Right renal cortex interstitium (tissue), 3 donors: ENCODE measurements at places on chromosomes 3 and 15.

DNA sequence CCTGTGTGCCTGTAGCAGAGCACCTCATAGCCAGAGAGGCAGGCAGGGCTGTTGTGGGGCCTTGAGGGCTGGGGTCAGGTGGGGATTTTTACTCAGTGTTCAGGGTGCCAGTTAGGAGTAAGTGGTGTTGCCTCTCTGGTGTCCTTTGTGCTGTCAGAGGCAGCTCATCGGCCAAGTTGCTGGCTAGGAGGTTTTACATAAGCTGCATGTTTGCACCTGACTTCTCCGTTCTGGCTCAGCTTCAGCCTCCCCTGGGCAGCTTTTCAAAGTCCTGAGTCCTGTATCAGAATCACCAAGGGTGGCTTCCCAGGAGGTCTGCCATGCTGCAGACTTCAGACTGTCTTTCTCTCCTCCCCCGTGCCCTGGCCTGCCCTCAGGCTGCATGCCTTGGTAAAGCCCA is 242.6 kb upstream of the TPM1 start:
- DNase-seq = no peak

DNA sequence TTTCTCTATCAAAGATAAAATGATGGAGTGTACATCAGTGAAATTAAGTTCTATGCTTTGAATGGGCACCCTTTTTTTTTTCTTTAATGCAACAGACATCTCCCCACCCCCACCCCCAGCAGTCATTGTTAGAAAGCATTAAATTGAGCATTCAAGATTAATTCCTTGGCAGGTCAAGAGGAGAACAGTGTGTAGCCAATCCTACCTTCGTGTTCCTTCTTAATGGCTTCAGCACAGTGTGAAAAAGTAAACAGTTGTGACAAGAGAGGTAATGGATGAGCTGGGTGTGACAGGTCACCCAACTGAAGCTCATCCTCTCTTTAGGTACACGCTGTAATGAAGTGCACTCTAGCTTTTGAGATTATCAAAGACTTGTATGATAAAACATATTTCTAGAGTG is 198.5 kb upstream of the RARB start:
- DNase-seq = no peak

DNA sequence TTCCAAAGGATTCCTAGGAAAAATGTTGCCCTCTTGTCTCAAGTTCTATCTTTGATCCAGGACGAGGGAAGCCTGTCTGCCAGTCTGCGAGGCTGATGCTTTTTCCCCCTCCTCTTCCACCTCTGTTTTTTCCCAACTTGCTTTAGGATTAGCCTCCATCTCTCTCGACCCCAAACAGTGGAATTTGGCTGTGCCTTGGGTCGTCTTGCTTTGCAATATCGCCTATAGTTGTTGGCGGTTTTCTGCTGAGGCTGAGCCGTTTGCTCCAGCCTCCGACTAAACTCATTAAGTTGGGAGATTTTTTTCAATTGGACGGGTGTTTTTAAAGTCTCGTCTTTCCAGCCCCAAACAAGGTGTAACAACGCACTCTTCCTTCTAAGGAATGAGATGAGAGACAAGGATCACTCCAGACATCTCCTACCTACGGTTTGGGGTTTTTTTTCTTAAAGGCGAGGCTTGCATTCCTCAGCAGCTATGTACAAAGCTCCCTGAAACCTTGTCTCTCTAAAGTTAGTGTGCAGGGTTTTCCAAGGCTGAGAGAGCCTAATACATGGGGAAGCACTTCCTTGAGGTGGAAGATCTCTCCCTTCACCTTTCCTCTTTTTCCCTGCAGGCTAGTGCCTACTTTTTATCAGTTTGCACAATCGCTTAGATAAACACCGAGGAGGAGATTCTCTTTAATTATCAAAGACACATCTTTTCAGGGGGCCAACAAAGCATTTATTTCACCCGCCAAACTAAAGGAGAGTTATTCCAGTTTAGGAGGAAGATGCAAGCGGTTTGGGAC is 4.8 kb upstream of the NR2F2 start:
- DNase-seq = peak; percentile 57

DNA sequence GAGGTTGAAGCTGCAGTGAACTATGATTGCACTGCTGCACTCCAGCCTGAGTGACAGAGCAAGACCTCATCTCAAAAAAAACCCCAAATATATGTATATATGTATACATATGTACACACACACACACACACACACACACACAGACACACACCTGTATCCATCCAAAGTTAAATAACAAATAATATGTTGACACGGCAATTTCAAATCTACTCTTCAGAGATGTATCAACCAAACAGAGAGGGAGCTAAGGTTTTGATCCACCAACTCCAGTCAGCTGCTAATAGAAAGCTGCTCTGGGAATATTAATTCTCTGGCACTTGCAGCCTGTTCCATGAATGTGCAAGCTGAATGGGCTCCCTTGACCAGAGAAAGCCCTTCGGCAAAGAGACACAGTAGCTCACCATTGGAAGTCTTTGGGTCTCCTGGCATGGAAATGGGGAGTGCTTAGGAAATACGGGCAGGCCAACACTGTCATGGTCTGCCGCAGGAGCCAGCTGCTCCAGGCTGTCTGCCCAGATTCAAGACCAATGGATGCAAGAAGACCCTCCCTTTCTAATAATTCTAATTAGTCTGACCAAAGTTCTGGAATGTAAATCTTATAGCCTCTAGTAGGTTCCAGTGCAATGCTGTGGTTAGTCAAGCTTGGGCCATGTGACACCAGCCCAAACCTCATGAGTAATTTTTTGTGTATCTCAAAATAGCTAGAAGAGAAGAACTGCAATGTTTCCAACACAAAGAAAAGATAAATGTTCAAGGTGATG is 299.8 kb downstream of the KBTBD8 start:
- DNase-seq = no peak

DNA sequence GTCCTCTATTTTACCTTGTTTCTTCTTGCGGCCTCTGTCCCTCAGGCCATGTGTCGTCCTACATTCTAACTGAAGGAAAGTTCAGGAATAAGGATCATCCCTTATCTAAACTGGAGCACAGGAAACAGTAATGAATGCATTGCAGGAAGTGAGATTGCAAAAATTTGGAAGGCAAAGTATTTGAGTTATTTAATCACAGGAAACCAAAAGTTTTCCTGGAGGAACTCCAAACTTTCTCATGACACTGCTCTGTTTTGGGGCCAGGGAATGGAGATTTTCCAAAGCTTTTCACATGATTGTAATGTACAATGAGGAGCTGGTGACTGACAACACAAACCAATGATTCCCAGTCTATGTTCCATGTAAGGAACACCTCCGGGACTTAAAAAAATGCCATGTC is 57.8 kb upstream of the PLSCR4 start:
- DNase-seq = no peak

- DNase-seq = no peak
These were observed 116.8 kb downstream of the TPRG1 start for GRCh38 chr3:189288348-189289235.

- DNase-seq = no peak
These were observed 59.7 kb upstream of the MINAR1 start for GRCh38 chr15:79372428-79372827.

GRCh38 chr15:99703603-99704443 is 29.4 kb downstream of the LYSMD4 start:
- no peak for DNase-seq

- peak; percentile 75 for DNase-seq
These were observed at the start of gene FMN1 for GRCh38 chr15:33194704-33195670. FMN1 (minus strand) TSS chr15:33194714; CDS start chr15:33154914, 39,800 bp downstream.

- DNase-seq = no peak
These were observed 18.3 kb upstream of the ONECUT1 start for GRCh38 chr15:52808441-52808840.

GRCh38 chr15:89860891-89861290 is 32.9 kb downstream of the AP3S2 start:
- no peak for DNase-seq

GRCh38 chr3:50192689-50193141 is 1.3 kb downstream of the GNAT1 start:
- DNase-seq = no peak

- no peak for DNase-seq
These were observed 538.2 kb downstream of the FOXP1 start for GRCh38 chr3:71045212-71045916.

DNA sequence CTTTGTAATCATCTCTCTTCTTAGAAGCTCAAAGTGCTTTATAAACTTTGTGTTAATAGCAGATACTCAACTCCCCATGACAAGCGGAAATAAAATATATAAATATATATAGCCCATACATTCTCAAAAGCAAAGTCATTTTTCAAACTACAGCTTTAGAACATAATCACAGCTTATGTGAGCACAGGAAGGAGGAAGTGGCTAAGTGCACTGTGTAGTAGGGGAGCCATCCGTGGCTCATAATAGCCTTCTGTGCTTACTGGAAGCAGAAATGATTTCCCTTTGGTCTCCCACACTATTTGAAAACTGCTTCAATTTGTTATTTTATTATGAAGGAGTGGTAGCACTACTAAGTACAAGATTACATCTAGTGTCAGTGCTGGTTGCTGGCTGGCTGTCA is 151.4 kb upstream of the ARL6 start:
- no peak for DNase-seq

DNA sequence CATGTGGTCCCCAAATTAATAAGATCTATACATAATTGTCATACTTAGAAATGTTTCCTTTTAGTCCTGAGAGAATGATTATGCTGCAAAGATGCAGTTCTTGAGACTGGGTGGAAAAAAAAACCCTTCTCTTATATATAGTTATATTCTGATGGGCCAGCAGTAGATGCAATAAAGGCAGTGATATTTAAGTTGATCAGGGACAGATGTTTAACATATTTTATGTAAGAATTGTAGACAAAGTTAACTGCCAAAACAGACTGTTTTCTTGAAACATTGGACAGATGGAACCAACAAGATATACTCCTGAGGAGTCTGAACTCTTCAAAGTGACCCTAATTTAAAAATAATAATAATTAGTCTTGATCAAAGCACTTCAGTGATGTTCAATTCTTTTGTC is 172.0 kb upstream of the LRIG1 start:
- no peak for DNase-seq

GRCh38 chr3:109715707-109716106 is 378.4 kb upstream of the DPPA4 start:
- no peak for DNase-seq

DNA sequence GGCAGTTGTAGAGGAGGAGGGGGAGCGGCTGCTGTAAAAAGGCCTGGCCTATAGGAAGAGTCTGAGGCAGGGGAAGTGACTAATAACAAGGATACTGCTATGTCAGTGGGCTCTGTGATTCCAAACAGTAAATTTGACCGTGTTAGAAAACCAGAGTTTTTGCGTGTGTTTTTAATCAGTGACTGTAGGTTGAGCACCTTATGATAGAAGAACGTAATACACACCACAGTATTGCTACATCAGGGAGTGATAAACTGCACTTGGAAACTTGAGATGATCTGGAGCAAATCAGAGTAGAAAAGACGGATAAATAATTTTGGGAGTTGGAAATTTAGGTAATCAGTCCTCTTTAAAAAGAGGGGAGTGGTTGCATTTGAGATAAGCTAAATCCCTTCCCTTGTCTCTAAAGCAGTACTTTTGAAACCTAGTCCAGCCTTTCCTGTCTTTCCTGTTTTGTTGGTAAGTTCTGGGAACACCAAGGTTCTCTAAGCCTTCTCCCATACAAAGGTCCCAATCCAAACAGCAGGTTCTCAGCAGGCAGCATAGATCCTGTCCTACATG is 130.5 kb upstream of the NR2E3 start:
- DNase-seq = no peak

DNA sequence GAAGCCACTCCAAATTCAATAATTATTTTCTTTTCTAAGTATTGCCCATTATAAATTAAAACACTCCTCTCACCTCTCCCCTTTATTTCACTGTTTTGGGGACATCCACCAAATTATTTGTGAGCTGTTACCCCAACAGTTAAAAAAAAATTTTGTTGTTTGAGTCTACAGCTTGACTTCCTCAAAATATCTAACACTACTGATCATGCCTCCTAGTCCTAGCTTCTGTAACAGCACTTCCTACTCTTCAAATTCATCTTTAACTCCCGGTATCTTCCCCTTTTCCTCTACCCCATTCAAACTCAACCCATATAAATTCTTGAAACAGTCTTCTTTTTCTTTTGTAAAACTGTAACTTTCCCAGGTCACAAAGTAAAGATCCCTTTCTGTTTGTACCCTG is 15.9 kb downstream of the PARL start:
- no peak for DNase-seq

DNA sequence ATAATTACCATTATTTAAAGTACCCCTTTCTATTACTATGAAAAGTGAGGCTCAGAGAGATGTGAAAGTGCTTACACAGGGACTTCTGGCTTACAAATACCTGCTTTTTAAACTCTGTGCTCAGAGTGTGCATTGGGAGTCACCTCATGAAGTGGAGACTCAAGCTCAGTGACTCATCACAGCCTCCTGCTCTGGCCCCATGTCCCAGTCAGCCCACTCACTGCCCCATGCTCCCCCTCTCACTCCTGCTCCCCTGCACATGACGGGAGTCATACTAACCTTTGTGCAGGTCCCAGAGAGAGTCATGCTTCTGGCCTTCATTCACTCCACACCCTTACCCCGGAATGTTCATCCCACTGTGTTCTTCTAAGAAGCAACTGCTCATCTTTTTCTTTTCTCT is 20.2 kb downstream of the CCR1 start:
- no peak for DNase-seq

- DNase-seq = no peak
These were observed 205.9 kb upstream of the GBE1 start for GRCh38 chr3:81967393-81967792.

DNA sequence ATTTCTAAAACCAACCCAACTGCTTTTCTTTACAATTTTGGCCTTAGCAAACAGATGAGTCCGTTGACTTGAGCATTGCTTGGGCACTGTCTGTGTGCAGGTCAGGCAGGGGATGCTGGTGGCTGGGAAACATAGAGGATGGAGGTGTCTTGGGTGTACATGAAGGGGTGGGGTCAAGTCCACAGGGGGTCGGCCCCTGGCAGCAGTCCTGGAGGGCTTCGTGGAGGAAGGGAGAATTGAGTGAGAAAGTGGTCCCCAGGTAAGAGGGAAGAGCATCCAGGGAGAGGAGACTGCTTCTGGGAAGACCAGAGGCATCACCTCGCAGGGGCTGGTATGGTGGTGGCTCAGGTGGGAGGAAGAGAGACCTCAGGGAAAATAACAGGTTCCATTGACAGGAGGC is 144.8 kb downstream of the TJP1 start:
- no peak for DNase-seq

- DNase-seq = no peak
These were observed 10.6 kb upstream of the SPRED1 start for GRCh38 chr15:38242055-38242454.

- DNase-seq = no peak
These were observed 67.6 kb downstream of the SLC6A11 start for GRCh38 chr3:10883478-10884234.
